ENCODE measurements at places on chromosomes 12 and 14. TPM values are rescaled to one million over a fixed set of nuclear protein-coding genes. Genes with fewer than 3 reads are reported as not detected.

- H3K36me3 ChIP-seq: no peaks in the 10 kb centered on the region
- no peak within 1 kb of the TSS for H3K4me3 ChIP-seq
- H3K4me1 ChIP-seq: no peaks in the 10 kb centered on the region
- no peak for DNase-seq
- no peak within 1 kb of the TSS for H3K27ac ChIP-seq
- no peaks in the 10 kb centered on the region for H3K27me3 ChIP-seq
Measured at GRCh38 chr12:90954921-90955320, at the start of gene CCER1. CCER1 (minus strand) TSS chr12:90955176; CDS start chr12:90954742, 434 bp downstream.

- H3K36me3 ChIP-seq: no peaks in the 10 kb centered on the region
- no peak overlapping the region for H3K27ac ChIP-seq
- H3K27me3 ChIP-seq: no peaks in the 10 kb centered on the region
- peaks cover 5% of the 10 kb centered on the region for H3K4me1 ChIP-seq
- DNase-seq: peak; percentile 68
Measured at GRCh38 chr12:92085040-92085735, 60.5 kb downstream of the BTG1 start.

- no peaks in the 10 kb centered on the region for H3K27me3 ChIP-seq
- H3K4me1 ChIP-seq: peaks cover under 1% of the 10 kb centered on the region
- H3K27ac ChIP-seq: no peak overlapping the region
- H3K36me3 ChIP-seq: no peaks in the 10 kb centered on the region
- peak; percentile 51 for DNase-seq
Measured at GRCh38 chr12:121033625-121034349, 5.3 kb downstream of the OASL start.

DNA sequence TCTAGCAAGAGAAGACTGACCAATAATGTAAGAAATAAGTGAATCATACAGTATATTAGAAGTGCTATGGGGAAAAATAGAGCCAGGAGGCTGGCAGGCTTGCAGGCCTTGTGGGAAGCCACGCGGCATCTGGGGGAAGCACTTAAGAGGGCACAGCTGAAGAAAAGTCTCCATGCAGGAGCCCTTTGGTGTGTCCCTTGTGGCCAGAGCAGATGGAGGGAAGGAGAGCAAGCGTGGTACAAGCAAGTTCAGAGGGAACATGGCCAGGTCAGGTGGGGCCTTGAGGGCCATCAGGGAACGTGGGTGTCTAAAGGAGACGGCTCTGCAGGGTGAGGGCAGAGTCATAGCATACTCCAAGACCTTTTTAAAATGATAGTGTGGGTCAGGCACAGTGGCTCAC is 51.7 kb downstream of the LRRC74A start:
- H3K27me3 ChIP-seq: peaks cover 6% of the 10 kb centered on the region
- DNase-seq: no peak
- H3K36me3 ChIP-seq: no peaks in the 10 kb centered on the region
- no peak overlapping the region for H3K27ac ChIP-seq

- H3K27me3 ChIP-seq: no peaks in the 10 kb centered on the region
- H3K27ac ChIP-seq: no peak overlapping the region
- DNase-seq: no peak
- H3K36me3 ChIP-seq: no peaks in the 10 kb centered on the region
Measured at GRCh38 chr12:109167781-109168180, 51.4 kb downstream of the ACACB start.

The RERG gene
- total RNA-seq: 0.26 TPM

The PTCSC3 gene
- total RNA-seq: not detected

The NTF3 gene
- 1.5 TPM for total RNA-seq

Data from fibroblast of lung (primary cell).